Fibroblast of the aortic adventitia (primary cell): ENCODE measurements at places on chromosomes 4 and X. TPM values are rescaled to one million over a fixed set of nuclear protein-coding genes. Genes with fewer than 3 reads are reported as not detected.

The ETNPPL gene
- total RNA-seq, result not detected in 2 replicates

The FMR1NB gene
- not detected in 2 replicates for total RNA-seq

The SSX4 gene
- total RNA-seq, result not detected in 2 replicates

The GPR143 gene
- total RNA-seq, result 0.33 TPM in 1 of 2 replicates, not detected in the other

The MAP9 gene
- 6.5 and 19.0 TPM in 2 replicates for total RNA-seq

The CYP2U1 gene
- 17.3 and 29.3 TPM in 2 replicates for total RNA-seq

The FAM184B gene
- total RNA-seq, result not detected in 2 replicates

The CXCL9 gene
- total RNA-seq, result not detected in 2 replicates

The RNF128 gene
- total RNA-seq, result 0.82 and 12.6 TPM in 2 replicates

- DNase-seq, result no peak
These were observed 5.2 kb upstream of the RPGR start for GRCh38 chrX:38332505-38332904.

DNA sequence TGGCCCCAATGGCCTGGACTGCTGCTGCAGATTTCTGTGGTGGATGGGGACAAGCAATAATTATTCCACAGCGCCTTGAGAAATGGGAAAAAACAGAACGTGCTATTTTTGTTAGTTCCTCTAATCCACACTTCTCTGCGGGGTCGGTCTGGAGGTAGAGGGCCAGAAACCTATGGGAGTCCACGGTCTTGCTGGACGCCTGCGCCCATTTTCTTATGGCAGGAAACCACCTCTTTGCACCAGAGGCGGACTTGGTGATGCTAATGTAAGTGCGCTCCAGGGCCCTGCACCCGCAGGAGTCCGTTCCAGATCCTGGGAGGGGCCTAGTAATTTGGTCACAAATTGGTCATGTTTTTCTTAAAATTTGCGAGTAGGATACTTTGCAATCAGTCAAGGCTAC lies 25.9 kb upstream of the CLDN24 start:
- no peak for DNase-seq

DNA sequence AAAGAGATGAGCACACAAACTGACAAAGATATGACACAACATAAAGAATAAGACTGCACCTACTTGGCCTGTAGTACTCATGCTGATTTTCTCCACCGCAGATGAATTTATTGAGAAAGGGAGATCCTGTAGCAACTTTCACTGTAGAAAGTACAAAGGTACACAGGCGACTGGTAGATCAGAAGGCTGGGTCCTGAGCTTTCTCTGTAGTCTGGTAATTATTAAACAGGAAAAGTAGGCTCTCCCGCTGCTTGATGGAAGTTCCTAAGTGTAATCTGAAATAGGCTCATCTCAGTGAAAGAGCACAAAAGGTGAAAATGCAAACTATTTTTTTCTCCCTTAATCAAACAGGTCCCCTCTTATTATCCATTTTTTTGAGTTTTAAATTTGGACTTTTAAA lies at the start of gene ADH6:
Gene ADH6, minus strand, starts transcription at position 175 of the 400 bp plus-strand sequence. Its CDS starts 94 bp downstream, at position 81.
- DNase-seq, result no peak

DNA sequence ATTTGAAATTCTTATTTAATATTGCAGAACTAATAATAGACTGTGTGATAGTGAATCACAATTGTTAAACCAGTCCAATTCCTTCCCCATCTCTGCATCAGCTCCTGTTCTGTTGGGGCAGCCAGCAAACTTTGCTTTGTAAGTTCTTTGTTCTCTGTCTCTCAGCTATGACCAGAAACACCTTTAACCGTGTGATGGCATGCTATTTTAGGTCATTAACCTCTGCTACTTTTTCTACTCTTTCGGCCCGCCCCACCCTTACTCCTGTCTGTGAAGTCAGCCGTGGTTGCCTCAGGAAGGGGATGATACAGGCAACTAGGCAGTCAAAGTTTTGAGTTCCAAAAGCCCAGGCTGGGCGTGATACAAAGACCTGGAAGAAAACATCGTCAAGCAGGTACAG lies 51.3 kb upstream of the EGFL6 start:
- DNase-seq, result peak; percentile 20

DNA sequence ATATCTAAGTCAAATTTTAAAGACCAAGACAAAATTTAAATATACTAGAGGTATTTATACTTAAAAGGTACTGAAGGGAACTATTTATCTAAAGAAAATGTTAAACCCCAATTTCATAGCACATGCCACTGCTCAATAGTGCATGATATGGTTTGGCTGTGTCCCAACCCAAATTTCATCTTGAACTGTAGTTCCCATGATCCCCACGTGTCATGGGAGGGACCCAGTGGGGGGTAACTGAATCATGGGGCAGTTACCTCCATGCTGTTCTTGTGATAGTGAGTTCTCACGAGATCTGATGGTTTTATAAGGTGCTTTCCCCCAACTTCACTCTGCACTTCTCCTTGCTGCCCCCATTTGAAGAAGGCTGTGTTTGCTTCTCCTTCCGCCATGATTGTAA lies 32.3 kb downstream of the MAML3 start:
- DNase-seq, result no peak

- DNase-seq, result no peak
These were observed 20.3 kb downstream of the TBC1D14 start for GRCh38 chr4:6929812-6930464.

DNA sequence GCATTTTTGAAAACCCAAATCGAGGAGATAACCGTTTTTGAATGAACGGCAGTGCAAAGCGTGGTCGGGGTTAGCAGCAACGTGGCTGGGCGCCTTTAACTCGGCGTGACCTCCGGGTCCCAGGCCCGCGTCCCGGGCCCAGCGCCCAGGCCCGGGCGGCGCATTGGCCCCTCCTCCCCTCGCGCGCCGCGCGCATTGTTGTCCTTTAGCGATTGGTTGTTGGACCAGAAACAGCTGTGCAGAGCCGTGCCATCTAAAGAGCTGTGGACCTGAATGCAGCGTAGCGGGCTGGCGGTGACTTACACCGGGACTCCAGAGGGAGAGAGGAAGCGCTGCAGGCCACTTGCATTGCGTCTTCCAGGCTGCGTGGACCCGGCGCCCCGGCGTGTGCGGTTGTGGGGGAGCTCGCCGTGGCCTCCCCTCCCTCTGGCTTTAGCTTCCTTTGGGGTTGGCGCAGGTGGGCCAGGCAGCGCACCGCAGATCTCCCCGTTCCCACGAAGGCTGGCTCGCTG lies at the start of gene STOX2:
Gene STOX2, plus strand, starts transcription at position 227 of the 512 bp plus-strand sequence. CDS start 1,484 bp downstream, outside the sequence.
- peak; percentile 22 for DNase-seq

GRCh38 chr4:176680668-176681180 lies 112.0 kb downstream of the VEGFC start:
- DNase-seq, result no peak

- peak; percentile 44 for DNase-seq
These were observed 3.5 kb upstream of the IQSEC2 start for GRCh38 chrX:53284684-53285447.

DNA sequence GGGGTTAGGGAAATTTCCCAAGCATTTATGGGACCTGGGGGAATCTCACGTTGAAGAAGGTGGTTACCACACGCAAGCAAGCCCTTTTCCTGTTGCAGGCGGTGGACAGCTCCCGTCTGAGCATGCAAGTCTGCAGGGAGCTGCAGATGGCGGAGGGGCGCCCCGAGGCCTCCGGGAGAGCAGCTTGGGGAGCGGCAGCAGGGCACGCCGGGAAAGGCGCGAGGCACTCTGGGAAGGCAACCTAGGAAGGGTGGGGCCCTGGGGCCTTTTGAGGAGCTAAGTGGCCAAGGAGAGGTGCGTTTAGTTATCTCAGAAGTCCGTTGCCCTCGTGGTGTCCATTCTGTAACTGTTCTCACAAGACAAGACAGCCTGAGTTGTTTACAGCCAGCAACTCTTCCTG lies 57.0 kb upstream of the SLC25A4 start:
- no peak for DNase-seq

- peak; percentile 19 for DNase-seq
These were observed 109.8 kb upstream of the PCDH7 start for GRCh38 chr4:30610361-30610760.

- DNase-seq, result no peak
These were observed 88.4 kb downstream of the PDE5A start for GRCh38 chr4:119540249-119540648.

GRCh38 chr4:143359644-143360193 lies 23.0 kb downstream of the GAB1 start:
- DNase-seq, result no peak

- DNase-seq, result peak; percentile 8
These were observed at the start of gene GRID2 for GRCh38 chr4:92303621-92304027. Gene GRID2 (plus strand): TSS chr4:92303966.

GRCh38 chr4:102497986-102498385 lies 3.2 kb upstream of the NFKB1 start:
- no peak for DNase-seq

DNA sequence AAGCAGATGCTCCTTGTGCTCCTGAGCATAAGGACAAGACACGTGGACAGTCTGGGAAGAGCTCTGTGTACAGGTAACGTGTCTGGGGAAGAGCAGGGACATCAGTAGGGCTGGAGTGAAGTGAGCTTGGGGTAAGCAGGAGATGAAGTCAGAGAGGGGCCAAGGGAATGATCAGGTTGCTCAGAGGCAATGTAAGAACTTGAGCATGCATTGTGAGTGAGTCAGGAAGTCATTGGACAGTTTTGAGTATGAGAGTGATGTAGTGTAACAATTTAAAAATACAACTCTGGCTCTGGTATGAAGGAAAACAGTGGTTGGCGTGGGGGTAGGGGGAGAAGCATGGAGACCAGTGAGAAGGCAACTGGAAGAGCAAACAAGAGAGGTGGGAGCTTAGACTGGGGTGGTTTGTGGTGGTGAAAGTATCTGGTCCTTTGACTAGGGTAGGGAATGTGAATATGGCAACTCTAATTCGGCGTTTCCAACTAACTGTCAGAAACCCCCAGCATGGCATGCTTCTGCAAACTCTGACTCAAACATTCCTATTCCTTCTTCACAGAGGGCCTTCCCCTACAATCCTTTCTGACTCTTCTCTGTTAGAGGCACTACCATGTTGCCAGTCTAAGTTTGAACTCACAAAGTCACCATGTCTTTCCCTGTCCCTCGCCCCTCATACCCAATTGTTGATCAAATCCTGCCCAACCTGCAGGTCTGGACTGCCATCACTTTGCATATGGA lies 57.2 kb downstream of the STBD1 start:
- no peak for DNase-seq

GRCh38 chrX:123685232-123685631 lies 47.6 kb downstream of the THOC2 start:
- DNase-seq, result no peak

DNA sequence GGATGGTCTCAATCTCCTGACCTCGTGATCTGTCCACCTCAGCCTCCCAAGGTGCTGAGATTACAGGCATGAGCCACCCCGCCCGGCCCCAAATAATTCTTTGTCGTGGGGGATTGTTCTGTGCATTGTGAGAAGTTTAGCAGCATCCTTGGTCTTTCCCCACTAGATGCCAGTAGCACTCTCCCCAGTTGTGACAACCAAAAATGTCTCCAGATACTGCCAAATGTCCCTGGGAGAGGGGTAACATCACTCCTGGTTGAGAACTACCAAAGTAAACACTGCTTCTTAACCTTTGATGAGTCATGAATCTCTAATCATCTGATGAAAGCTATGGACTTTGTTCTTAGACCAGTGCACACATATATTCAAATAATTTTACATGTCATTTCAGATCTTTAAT lies 90.7 kb upstream of the BRS3 start:
- no peak for DNase-seq

- DNase-seq, result peak; percentile 14
These were observed 1421.9 kb downstream of the PCDH7 start for GRCh38 chr4:32142075-32142474.
